ENCODE measurements at places on chromosomes 1 and 21.
A peak's percentile ranks its signal among the peaks of the same experiment; 100 is the strongest.

DNA sequence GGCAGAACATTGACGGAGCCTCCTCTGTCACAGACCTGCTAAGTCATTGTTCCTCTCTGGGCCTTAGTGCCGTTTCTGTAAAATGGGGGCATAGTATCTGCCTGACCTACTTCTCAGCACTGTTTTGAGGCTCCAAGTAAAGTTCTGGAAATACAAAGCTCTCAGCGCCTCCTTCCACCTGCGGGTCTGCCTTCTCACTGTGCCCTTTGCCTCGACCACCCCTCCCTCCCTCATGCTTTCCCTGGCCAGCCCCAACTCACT is 15.4 kb upstream of the WASF2 start:
- DNase-seq = no peak

DNA sequence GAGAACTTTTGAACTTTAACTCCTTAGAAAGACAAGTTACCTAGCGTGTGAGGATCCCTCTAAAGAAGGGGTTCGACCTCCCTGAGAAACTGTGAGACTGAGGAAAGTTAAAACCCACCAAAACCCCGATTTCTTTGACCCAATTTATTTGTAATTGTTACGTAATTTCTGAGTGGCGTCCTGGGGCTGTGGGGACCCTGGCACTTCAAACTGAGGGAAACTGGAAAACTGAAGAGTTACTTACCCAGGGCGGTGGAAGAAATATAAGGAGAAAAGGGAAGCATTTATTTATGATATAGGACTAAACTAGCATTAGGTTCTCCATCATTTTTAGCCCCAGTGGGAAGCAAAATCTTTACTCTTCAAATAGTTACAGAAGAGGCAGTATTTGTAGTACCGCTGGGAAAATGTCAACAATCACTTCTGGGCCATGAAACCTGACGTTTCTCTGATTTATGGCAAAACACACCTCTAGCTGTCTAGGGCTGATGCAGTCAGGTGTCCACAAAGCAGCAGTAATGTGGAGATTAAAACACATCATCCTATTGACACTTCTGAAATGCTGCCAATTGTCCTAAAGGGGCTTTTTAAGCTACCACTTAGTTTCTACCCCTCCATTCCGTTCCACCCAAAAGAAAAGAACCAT is 430 bp downstream of the S100B start:
- no peak for DNase-seq

DNA sequence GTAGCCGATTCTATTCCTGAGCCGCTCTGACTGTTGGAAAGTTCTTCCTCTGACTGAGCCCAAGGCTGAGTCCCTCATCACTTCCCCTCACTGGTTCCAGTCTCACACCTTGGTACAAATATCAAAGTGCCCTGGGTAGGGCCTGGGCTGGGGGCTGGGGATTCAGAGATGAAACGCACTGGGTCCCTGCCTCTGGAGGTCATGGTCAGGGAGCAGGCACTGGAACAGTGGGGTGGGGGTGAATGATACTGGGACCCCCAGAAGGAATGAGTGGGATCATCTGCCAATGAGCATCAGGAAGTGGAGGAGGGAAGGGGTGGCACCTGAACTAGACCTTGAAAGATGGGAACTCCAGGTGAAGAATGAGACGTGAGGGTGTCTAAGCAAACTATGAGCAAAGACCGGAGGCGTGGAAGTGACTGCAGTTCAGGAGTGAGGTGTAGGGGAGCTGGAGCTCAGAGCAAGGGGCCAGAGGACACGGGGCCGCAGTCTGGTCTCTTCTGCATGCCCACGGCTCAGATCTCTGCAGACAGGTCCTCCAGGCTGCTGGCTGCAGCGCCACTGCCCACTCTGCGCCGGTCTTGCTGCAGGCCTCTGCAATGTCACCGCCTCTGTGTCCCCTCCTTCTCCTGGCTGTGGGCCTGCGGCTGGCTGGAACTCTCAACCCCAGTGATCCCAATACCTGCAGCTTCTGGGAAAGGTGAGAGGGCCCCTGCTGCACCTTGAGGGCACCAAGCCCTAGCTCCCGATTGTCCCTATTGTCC is 10.0 kb downstream of the PEAR1 start:
- no peak for DNase-seq

DNA sequence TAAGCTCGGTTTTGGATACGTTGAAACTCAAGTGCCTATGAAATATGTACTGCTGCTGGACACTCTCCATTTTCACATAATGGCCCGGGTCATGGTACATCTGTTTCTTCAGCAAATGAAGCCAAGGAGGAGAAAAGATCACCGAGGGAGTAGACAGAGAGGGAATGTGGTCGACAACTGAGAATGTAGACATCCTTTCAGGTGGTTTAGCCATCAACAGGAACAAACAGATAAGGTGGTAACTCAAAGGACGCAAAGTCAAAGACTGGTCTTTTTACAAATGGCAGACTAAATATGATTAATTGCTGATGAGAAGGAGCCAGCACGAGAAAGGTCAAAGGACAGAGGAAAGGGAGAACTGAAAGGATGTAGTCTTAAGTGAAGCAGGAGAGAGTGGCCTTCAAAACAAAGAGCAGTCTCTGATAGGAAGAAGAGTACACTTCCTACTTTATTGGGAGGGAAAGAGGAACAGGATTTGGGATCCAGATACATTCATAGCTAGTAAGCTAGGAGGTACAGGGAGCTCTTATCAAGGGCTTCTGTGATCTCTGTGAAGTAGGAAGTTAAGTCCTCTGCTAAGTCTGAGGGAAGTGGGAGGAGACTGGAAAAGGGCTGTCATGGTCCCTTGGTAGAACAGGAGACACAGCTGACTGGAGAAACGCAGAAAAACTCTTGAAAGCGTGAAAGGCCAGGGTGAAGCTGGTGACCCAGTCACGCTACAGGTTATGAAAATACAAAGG is 28.3 kb downstream of the NUP133 start:
- no peak for DNase-seq

DNA sequence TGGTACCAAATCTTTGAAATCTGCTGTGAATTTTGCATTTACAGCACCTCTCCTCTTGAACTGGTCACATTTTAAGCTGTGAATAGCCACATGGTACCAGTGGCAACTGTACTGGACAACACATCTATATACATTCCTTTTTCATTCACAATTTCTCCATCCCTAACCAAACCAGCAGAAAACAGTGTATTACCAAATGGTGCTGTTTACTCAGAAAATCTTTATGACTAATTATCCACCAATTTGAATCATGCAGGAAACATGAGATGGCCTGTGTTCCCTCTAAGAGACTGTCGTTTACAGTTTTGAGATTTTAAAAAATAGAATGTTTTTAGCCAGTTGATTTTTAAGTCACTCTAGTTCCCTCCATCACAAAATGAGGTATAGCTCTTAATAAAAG is 17.6 kb upstream of the CCT8 start:
- no peak for DNase-seq

DNA sequence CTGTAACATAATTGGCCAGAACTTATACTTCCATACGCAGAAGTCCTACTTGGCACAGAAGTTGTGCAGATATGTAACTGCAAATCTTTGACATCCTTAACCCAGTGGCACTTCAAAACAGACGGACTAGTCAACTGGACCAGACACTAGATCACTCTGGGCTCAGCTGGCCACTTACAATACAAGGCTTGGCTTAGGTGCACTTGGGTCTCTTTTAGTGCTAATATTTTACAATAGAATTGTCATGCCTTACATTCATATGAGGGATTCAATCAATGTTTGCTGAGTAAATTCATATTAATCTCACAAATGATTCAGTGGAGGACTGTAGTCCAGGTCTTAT is 20.1 kb downstream of the XKR8 start:
- no peak for DNase-seq

GRCh38 chr21:27400045-27400444 is 433.2 kb upstream of the ADAMTS5 start:
- no peak for DNase-seq

GRCh38 chr1:186295980-186296379 is 79.1 kb downstream of the TPR start:
- DNase-seq = no peak

DNA sequence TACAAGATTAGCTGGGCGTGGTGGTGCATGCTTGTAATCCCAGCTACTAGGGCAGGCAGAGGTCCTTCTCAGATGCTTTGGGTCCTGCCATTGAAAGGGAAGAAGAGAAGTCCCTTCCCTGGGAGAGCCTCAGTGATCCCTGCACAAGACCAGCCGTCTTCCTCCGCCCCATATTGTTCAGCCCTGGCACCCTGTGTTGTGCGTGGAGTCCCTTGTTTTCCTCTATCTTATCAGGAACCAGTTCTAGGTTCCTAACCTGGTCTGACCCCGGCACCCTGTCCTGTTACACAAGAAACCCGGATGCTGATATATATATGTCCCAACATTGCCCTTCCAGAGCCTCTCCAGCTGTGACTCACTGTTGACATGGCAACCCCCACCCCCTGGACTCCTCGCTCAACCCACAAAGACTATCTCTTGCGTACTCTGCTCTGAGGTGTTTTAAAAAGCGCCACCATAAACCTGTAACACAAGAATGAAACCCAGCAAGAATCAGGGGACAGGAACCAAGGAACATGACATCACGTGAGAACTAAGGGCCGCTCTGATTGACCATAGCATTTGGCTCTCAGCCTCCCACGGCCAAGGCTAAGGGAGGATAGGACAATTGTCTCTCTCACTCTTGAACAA is 4.8 kb downstream of the MX2 start:
- peak; percentile 86 for DNase-seq

DNA sequence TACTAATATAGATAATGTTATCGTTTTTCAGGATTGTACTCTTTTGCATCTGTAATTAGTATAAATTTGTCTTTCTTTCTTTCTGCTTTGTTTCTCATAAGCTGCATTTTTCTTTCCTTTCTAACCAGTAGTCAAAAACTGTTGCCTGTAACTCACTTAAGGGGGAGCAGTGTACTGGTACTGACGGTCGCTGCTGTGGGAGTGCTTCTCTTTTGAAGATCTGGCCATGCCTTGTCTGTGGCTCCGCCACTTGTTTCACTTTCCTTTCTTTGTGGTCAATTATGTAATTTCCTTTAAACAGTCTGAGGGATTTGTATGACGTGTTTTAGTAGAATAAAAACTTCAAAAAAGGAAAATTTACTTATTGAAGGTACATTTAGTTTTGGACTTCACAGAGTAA is 37.0 kb downstream of the MIA3 start:
- DNase-seq = no peak

DNA sequence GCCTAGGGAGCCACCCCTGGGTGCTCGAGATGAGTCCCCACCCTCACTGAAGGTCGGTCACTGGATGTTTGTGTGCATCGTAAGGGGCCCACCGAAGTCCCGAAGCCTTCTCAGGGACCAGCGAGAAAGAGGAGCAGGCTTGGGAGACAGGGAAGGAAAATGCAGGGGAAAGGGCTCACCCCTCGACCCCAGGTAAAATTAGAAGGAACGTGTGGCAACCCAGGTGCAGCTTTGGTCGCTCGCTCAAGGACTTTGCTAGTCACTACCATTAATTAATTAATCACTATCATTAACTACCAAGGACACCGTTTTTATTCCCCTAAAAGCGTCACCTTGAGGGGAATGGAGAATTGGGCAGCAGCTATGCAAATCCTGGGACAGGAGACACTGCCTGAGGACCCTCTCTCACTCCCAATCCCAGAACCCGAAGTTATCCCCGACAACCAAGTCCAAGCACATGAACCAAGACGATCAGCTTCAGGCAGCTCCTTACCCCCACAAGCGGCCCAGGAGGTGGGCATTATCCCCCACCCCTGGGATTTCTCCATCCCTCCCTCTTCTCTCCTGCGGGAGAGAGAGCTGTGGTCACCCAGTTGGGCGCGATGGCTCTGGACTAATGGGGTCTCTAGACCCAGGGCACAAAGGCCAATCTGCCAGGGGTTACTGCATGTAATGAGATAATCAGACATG is 4.2 kb upstream of the SIM2 start:
- DNase-seq = no peak

GRCh38 chr1:100035214-100035613 is 65.4 kb downstream of the SLC35A3 start:
- no peak for DNase-seq

DNA sequence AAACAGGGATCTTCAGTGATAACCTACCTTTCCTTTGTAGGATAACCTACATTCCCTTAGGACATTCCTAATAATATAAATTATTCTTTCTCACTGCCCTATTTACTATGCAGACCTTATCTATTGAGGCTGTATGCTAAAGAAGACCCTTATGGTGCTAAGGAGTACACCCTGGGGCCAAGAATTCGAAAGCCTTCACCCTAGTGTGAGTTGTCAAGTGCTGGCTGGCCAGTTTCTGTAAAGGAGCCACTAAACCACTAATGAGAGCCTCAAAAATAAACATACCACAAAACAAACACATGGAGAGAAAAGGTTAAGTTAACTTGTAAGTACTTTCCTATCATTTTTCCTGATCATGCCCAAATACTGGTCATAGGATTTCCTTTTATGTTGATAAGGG is 315.0 kb upstream of the CAMK1G start:
- DNase-seq = no peak

GRCh38 chr1:59788825-59789224 is 25.9 kb upstream of the HOOK1 start:
- DNase-seq = no peak

DNA sequence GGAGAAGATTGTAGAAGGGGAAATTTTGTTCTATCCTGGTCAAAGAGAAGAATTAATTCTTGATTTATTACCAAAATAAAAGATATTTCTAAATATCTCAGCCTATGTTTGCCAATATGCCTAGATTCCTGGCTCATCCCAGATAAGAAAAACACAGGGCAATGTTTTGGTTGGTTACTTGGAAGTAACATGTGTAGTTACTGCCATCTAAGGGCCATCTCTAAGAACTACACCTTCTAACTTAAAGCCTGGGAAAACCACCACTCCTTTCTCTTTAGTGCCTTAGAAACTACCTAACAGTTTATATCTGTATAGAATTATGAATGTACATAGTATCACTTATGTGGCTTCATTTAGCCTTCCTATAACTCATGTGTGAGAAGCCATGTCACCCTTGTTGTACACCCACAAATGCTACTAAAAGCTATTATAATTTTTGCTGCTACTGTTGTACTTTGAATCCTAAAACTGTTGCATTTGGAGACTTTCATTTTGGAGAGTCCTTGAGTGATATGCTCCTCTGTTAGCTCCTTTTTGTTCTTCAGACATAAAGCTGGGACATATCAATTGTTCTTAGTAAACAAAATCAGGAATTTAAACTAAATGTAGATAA is 4.5 kb downstream of the AIM2 start:
- no peak for DNase-seq

DNA sequence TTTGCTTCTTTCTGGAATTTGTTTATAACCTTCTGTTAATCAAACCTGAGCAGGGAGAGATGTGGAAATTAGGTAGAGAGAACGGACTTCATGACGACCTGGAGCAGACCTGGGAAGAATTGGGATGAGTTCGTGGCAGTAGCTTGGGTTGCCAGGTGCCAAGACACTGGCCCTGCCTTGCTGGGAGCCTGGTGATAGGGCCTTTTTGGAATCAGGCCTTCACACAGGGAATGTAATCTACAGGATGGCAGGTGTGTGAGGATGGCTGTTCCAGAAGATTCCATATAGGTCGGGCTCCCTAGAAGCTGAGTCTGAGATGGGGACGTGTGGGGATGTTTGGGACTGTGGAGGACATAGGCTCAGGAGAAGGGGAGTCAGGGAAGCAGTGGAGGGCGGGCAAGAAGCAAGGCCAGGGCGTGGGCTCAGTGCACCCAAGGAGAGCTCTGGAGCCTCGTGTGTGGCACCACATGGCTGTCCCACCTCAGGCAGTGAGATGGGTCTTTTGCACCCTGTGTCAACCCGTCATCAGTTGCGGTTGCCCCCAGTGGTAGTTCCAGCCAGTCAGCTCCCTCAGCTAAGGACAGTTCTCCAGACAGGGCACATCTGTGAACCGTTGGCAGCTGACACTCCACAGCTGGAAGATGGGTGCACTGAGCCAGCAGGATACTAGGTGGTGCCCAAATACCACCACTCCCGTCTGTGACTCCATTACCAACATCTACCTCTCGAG is 395.9 kb downstream of the MATN1 start:
- no peak for DNase-seq

GRCh38 chr1:54664364-54664763 is 22.8 kb downstream of the MROH7 start:
- no peak for DNase-seq

Measured in HuH-7.5 (cell line).